ENCODE measurements at places on chromosomes 4 and X.

DNA sequence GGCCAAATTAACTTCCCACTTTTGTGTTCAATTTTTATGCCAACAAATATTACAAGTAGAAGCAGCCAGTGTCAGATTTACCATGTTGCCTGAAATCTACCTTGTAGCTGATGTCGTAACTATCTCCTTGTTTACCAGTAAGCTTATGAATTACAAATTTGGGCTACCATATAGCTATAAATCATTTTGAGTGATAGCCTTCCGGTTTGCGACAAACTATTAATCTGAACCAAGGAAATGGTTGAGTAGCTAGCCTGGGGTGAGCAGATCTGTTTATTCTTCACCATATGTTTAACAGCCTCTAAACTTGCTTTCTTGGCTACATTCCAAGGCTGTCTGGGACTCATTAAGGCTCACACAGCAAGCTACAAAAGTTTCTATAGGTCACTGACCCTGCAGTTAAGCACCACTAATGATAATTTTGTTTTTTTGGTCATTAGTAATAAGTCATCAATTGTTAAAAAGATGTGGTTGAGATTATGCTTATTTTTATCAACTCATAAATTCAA is 218.7 kb upstream of the SPOCK3 start:
- no peak for DNase-seq

- DNase-seq, result no peak
These were observed 28.4 kb downstream of the DDX60L start for GRCh38 chr4:168451744-168452390.

DNA sequence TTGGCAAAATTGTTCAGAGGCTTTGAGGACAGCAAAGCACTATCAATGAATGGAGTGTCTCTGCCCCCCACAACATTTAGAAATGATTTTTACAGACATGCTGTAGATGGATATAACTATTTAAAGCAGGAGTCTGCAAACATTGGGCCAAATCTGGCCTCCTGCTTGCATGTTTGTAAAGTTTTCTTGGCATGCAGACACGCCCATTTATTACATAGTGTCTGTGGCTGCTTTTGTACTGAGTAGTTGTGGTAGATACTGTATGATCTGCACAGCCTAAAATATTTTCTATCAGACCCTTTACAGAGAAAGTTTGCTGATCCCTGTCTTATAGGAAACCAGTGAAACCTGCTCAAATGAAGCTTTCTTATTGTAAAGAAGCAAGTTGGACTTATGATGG is 45.5 kb upstream of the PHEX start:
- no peak for DNase-seq

GRCh38 chr4:105191621-105192210 is 45.0 kb downstream of the TET2 start:
- DNase-seq, result no peak

GRCh38 chr4:43778187-43778915 is 670.3 kb downstream of the KCTD8 start:
- no peak for DNase-seq

GRCh38 chr4:118729287-118730286 is 44.4 kb downstream of the METTL14 start:
- peak; percentile 28 for DNase-seq

GRCh38 chr4:5707778-5708448 is 446 bp downstream of the EVC2 start:
- no peak for DNase-seq

DNA sequence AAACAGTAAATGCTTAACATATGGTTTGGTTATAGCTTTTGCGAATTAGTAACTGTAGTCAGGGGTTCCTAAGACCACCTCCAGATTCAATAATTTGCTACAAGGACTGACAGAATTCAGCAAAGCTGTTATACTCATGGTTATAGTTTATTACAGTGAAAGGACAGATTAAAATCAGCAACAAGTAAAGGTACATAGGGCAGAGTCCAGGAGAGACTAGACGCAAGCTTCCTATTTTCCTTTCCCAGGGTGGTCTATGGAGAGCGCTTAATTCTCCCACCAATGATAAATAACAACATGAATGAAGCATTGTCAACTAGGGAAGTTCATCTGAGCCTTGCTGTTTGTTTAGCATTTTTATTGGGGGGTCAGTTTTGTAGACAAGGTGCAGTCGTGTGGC is 5.9 kb downstream of the NSUN7 start:
- DNase-seq, result no peak

DNA sequence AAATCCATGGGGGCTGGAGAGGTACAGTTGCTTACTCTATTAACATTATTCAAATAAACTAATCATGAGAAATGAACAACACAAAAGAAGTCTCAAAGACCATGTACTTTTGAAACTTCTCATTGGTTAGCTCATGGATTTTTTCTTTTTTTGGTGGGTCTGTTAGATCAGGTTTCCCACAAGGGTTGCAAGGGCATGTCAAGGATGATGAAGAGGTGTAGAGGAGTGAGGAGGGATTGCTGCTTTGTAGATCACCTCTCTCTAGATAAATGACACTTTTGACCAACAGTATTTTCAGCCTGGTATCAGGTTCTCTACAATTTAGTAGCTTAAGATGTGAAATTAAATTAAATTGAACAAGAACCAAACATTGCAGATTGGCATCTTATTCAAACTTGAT is 417.9 kb upstream of the AGA start:
- no peak for DNase-seq

GRCh38 chrX:75273483-75273882 is 402 bp upstream of the UPRT start:
- peak; percentile 2 for DNase-seq

DNA sequence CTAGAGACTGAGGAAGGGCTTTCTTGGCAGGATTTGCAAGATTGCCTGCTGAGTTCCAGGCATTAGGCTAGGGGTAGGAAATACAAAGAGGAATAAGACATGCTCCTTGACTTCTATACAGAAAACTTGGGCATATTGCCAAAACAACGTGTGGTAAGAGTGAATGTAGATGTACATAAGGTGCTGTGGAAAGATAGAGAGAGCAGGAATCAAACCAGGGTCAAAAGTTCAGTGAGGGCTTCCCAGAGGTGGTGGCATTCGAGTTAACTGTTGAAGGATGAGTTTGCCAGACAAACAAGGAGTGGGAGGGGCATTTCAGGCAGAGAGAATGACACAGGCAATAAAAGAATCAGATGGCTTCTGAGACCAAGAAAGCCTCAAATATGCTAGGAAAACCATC is 187.9 kb downstream of the KDR start:
- no peak for DNase-seq

- DNase-seq, result peak; percentile 28
These were observed 1.5 kb upstream of the PAPSS1 start for GRCh38 chr4:107721436-107722100.

- no peak for DNase-seq
These were observed 70.2 kb upstream of the LONRF3 start for GRCh38 chrX:118904218-118904617.

- no peak for DNase-seq
These were observed 50.7 kb downstream of the MAP7D3 start for GRCh38 chrX:136200466-136200865.

GRCh38 chr4:46648088-46648744 is 258.3 kb upstream of the GABRA2 start:
- DNase-seq, result no peak

DNA sequence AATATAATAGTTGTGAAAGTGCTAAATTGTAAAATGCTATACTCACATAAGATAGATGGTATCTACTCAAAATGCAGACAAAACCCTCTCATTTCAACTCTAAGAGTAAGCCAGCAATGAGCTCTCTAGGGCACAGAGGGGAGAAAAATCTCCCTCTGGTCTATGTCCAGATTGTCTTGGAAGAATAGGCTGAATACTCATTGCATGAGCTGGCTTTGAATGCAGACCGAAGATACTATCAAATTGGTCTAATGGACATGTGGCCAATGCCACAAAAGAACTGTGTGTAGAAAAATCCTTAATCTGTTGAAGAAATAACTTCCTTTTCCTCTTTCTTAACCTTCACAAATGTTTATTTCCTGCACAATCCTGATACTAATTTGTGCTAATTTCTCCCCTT is 3.5 kb downstream of the ZXDA start:
- no peak for DNase-seq

DNA sequence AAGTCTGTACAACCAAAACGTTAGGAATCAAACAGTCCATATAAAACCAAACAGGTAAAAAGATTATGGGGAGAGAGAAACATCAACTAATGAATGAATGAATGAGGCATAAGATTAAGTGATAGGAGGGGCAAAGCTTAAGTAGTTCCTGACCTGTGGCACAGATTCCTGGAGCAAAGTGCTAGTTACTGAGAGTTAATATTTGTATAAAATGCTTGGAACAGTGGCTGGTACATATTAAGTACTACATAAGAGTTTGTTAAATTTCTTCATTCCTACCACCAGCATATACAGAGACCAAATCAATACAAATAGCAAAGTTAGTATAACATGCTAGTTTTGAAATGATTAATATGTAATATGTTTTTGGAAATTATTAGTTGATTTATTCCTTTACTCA is 363.7 kb downstream of the ADAM29 start:
- DNase-seq, result no peak

DNA sequence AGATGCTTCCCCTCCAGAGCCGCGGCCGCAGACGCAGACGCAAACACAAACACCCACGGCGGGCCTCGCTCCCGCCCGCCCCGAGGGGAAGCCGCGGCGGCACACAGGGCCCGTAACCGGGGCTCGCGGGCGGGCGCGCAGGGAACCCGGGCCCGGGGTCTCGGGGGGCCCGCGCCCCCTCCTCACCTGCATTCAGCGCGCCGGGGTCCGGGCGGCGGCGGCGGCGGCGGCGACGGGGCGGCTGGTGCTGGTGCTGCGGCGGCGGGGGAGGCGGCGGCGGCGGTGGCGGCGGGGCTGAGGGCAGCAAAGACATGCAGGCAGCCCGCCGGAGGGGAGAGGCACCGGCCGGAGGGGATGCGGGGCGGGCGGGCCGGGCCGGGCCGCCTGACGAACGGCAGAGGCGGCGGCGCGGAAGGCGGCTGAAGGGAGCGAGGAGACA is 255 bp upstream of the CNOT6L start:
- no peak for DNase-seq

GRCh38 chr4:16129336-16129735 is 45.5 kb upstream of the PROM1 start:
- no peak for DNase-seq

DNA sequence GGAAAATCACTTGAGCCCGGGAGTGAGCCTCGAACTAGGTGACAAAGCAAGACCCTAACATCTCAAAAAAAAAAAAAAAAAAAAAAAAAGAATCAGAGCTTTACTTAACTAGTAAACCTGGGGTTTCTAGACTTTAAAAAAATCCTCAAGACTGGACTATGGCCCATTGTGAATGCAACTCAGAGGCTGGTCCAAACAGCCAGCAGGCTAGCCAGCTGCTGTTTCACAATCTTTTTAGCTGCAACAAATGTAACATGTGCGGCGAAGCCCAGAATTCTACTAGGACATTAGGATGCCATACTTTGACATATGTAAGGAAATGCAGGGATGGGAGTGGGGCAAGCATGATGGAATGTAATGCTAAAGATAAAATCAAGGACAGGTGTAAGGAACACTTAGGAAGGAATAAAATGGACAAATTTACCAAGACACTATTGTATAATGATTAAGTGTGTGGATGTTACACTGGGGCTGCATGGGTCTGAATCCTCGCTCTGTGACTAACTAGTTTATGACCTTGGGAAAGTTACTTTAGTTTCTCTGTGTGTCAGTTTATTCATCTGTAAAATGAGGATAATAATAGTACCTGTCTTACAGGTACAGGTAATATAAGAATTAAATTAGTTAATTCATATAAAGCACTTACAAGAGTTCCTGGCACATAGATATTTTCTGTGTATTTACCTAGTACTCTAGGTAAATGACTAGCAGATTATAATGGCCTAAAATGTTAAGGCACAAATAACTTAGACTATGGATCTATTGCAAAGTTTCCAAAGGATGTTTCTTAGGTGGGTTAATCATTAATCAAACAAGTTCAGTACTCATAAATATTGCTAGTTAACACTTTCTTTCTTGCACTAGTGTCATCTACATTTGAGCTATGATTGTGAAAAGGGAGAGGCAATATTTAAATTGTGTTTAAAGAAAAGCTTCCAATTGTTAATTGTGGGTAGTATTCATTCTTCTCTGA is 49.5 kb downstream of the HELQ start:
- no peak for DNase-seq

DNA sequence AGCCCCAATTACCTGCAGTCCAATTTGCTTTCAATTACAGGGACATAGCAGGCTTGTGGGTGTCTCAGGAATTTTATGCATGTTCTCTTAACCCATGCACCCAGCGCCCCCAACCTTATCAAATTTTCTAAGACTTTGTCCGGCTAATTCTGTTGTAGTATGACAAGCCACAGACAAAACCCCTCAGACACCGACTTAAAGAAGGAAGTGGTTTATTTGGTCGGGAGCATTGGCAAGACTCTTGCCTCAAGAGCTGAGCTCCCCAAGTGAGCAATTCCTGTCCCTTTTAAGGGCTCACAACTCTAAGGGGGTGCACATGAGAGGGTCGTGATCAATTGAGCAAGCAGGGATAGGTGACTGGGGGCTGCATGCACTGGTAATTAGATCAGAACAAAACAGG is 28.7 kb upstream of the IL9R start:
- no peak for DNase-seq

GRCh38 chr4:173252024-173252935 is 81.9 kb downstream of the HMGB2 start:
- no peak for DNase-seq

DNA sequence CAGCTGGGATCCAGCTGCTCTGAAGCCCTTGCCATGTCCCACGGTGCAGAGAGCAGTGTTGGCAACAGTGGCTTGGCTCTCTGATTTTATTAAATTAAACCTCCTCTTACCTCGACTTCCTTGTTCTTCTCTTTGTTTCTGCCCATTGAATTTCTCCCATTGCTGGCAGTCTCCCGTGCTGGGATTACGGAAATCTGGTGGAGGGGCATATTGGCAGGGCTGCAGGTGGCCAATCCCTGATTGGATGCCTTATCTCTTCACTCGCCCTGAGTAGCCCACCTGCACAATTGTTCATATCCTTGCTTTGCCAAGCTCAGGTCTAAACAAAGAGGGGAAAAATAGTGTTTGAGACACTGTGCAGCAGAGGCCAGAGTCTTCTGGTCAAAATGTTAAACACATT is 493.9 kb downstream of the TMA16 start:
- DNase-seq, result no peak

GRCh38 chr4:118280501-118281218 is 72.1 kb downstream of the PRSS12 start:
- DNase-seq, result peak; percentile 42

DNA sequence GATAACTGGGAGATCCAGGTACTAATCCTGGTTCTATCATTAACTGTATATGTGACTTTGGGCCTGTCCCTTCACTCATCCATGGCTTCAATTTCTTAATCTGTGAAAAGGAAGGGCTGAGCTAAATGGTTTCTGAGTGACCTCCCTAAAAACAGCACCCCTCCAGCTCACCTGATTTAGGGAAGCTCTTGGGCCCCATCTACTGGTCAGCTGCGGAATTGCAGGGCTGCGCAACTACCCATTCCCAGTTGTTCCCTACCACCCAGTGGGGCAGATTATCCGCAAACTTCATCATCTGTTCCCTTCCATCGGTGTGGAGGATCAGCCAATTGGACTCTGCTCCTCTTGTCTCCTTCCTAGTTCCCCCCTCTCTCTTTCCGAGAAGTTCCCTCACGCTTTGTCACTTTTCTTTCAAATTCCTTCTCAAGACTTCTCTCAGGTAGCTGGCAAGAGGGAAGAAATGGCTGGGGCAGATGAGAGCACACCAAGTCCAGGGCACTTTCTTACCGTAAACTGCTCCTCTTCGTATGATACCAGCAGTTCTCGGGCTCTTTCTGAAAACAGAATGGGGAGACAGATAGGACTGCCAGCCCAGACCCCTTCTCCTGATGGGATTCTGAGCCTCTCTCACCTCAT is 5.8 kb downstream of the LAS1L start:
- peak; percentile 69 for DNase-seq

Measured in stimulated activated naive CD4-positive, alpha-beta T cell (primary cell).